ENCODE measurements at places on chromosomes 3 and 15.
A peak's percentile ranks its signal among the peaks of the same experiment; 100 is the strongest.

DNA sequence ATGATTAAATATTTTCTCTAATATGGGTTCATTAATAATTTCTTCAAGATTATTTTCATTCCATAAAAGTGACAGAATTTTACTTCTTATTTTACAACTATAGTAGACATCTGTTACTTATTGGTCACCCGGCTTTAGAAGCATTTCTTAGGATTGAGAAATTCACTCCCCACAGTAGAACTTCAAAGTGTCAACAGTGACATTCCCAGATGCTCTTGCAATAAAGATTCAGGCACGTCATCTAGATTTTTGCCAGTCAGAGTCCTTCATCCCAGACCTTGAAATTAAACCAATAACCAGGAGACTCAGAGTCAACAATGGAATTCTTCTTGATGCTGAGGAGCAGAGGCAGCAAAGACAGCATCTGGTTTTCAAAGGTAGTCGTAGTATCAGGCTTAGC is 190.8 kb downstream of the VGLL3 start:
- no peak for DNase-seq

GRCh38 chr3:64163019-64163754 is 62.1 kb downstream of the PRICKLE2 start:
- DNase-seq, result no peak

- DNase-seq, result no peak
These were observed 45.6 kb downstream of the TMEM266 start for GRCh38 chr15:76105391-76105790.

- DNase-seq, result no peak
These were observed 59.1 kb downstream of the TGFBR2 start for GRCh38 chr3:30665539-30665938.

- peak; percentile 31 for DNase-seq
These were observed 29.7 kb upstream of the KLF13 start for GRCh38 chr15:31296646-31297574.

- DNase-seq, result no peak
These were observed 24.4 kb upstream of the TGFBR2 start for GRCh38 chr3:30581982-30582381.

DNA sequence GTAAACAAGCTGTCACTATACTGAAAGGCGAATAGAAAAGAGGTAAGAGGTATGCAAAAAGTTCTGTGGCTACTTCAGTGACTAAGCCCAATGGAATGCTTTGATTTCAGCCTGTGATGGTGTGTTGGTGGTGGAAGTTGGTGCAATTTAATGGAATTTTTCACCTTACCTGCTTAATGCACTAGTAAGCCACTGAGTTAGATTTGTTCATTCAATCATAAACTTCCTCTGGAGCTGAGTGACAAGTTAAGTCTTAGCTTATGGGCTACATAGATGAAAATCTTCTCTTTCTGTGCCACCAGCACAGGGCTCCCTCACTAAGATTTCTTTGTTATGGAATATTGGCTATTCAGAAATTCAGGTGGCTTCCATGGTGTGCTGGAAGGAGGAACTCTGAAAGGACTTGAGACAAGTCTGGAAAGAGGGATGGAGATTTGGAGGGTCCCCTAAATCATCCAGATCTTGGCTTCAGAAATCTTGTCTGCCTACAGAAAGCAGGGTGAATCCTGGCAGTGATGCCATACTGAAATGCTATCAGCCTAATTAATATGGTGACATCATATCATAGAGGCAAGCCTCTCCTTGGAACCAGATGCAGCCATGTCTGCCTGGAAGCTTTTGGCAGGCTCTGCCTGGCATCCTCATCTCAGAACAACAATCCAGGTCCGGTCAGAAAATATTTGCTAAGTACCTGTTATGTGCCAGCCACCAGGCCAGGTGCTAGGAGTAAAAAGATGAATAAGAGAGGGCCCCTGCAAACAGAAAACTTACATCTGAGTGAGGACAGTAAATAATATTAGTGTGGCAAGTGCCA is 8.1 kb upstream of the GAP43 start:
- no peak for DNase-seq

GRCh38 chr3:143277531-143277930 is 158.0 kb downstream of the CHST2 start:
- no peak for DNase-seq

GRCh38 chr15:42034628-42035434 is 14.0 kb upstream of the PLA2G4E start:
- DNase-seq, result no peak

- peak; percentile 55 for DNase-seq
These were observed at the start of gene KLHL40 for GRCh38 chr3:42685363-42685881. Gene KLHL40 (plus strand): TSS chr3:42685537. CDS start chr3:42685619, 82 bp downstream.

Data from kidney (tissue), 22 donors.